Fibroblast of lung (primary cell): ENCODE measurements at places on chromosomes 3 and 15. TPM values are rescaled to one million over a fixed set of nuclear protein-coding genes. Genes with fewer than 3 reads are reported as not detected.

Gene GP5
- total RNA-seq = under 0.01 and 0.17 TPM in 2 replicates

Gene SLC25A20
- total RNA-seq = 13.1 and 25.1 TPM in 2 replicates

Gene PLSCR5
- total RNA-seq = not detected in 2 replicates

Gene DZIP1L
- 16.9 and 22.6 TPM in 2 replicates for total RNA-seq

Gene COL8A1
- total RNA-seq = 24.7 and 85.4 TPM in 2 replicates

Gene SLC9C1
- under 0.01 TPM in 1 of 2 replicates, not detected in the other for total RNA-seq

Gene UCN2
- 0.26 and 0.66 TPM in 2 replicates for total RNA-seq

Gene IMPG2
- total RNA-seq = 0.33 and 0.51 TPM in 2 replicates

Gene TRH
- not detected in 2 replicates for total RNA-seq
